ENCODE measurements at places on chromosomes 11 and 22.
A peak's percentile ranks its signal among the peaks of the same experiment; 100 is the strongest.

- DNase-seq: no peak
Measured at GRCh38 chr11:88447281-88447680, 109.7 kb upstream of the CTSC start.

GRCh38 chr11:77351281-77351886 lies 49.9 kb upstream of the GDPD4 start:
- DNase-seq: peak; percentile 51

GRCh38 chr11:118565051-118565450 lies 680 bp downstream of the IFT46 start:
- DNase-seq: peak; percentile 50

- no peak for DNase-seq
Measured at GRCh38 chr11:3133261-3134217, 31.6 kb downstream of the OSBPL5 start.

DNA sequence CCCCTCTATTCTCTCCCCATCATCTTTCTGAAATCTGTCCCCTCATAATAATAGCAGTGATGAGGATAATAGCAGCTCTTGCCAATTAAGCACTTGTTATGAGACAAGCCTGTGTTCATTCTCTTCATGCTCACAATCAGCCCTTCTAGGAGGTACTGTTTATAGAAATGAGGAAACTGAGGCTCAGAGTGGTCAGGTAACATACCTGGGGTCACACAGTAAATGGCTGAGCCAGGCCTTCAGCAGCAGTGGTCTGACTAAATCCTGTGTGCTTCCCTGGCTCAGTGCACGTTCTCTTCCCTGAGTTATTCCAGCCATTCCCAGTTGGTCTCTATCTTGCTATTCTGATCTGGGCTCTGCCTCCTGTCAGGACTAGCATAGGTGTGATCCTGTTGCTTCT lies 3.8 kb upstream of the CNIH2 start:
- DNase-seq: no peak

DNA sequence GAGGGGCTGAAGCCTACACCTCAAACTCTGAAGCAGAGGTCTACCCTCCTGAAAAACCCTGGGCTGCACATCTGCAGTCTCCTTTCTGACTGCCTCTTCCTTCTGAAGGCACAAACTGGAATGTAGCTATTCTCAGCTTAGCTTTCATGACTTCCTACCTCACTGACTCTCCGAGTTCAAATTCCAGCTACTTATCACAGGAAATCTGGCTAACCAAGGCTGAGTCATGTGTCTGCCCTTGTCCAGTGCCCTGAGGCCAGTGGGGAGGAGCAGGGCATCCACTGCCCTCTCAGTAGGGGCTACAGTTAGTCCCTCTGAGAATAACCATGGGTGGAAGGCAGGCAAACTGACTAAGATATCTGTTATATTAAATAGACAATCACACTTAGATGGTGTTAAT lies 29.2 kb downstream of the PDGFD start:
- DNase-seq: peak; percentile 42

DNA sequence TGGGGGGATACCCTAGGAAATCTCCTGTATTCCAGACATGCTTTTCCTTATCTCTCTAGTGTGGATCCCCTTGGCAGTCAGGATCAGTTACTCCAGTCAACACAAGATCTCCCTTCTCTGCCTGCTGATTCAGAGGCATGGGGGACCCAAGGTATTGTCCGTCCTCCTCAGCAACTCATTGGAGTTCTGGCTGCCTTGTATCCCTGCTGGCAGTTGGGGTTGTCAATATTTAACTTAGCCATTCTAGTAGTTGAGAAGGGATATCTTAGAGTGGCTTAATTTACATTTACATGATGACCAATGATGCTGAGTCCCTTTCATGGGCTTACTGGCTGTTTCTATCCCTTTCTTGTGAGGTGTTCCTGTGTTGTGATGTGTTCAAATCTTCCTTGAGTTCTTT lies 74.2 kb downstream of the GRK3 start:
- no peak for DNase-seq

DNA sequence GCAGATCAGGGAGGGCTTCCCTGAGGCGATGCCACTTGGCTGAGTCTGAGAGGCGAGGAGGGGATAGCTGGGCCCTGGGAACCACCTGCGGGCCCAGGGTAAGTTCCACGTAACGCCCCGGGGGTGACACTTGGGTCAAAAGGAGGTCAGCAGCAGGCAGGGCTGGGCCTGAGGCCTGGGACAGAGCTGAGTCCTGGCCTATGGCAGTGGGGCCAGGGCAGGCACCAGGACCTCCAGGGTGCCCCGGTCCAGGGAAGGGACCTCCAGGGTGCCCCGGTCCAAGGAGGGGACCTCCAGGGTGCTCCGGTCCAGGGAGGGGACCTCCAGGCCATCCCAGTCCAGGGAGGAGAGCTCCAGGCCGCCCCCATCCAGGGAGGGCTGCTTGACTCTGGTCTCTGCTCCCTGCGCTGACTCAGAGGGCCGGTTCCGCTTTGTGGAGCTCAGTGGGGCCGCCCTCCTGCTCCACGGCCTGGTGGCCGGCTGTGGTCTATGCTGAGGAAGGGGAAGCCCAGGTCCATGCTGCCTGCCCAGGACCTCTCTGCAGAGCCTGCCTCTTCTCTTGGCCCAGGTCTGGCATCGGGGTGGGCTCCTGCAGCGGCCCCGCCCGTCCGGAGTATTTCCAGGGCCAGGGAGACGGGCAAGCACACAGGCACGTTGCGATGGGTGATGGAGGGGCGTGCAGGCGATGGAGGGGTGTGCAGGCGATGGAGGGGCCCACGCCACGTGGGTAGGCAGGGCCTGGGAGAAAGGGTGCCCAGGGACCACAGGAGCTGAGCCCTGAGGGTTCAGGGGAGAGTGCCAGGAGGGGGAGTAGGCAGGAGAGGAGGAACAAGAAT lies 19.5 kb upstream of the WNT7B start:
- peak; percentile 70 for DNase-seq

DNA sequence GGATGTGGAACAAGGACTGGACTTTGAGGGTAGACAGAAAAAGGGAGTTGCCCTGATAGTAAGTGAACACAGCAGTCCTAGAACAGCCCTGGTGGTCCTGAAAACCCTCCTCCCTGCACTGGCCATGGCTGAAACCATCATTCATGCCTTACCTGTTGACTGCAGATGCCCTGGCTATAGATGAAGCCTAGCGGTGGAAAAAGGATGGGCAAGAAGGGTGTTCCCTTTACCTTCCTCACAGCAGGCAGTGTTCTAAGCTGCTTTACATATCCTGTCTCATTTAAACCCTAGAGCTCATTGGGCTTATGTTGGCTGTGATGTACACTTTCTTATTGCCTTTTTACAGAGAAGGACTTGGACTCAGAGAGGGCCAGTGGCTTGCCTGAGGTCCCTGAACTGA lies 133.6 kb downstream of the C11orf91 start:
- no peak for DNase-seq

DNA sequence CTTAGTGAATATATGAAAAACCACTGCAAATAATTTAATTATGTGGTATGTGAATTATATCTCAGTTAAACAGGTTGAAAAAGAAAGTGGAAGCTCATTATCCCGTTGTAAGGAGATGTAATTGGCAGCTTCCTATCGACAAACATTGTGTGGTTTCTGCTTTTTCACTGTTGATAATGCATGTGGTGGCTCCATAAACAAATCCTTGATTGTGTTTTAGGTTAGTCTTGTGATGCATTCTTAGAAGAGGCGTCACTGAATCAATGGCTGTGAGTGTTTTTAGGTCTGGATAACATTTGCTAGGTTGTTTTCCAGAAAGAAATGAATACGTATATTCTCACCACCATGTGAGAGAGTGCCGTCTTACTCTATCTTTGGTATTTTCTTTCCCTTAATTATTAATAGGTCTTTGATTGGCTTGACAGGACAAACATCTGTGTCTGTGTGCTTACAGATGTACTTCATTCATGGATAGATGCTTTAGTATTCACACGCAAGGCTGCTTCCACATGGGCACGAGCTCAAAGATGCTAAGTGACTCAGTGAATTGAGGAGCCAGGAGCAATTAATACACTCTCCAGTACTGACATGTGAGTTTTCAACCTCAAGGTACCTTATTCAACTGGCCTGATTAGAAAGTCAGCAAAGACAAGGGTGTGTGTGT lies 166.7 kb downstream of the TBC1D22A start:
- DNase-seq: no peak

DNA sequence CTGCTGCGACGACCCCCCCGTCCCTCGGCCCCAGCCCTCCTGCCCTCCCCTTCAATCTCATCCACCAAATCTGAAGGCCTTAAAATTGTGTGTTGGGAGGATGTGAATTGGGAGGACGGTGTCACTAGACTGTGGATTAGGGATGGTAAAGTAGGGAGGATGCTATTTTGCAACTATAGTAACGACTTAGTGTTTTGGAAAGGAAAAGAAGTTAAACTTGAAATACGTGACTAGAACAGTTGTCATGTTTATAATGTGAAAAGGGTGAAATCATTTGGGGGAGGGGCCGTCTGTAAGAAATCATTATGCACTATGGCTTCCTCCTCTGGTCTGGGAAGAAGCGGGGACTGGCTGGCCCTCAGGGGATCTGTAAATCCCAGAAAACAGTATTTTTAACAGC lies 43.4 kb upstream of the NNMT start:
- no peak for DNase-seq

DNA sequence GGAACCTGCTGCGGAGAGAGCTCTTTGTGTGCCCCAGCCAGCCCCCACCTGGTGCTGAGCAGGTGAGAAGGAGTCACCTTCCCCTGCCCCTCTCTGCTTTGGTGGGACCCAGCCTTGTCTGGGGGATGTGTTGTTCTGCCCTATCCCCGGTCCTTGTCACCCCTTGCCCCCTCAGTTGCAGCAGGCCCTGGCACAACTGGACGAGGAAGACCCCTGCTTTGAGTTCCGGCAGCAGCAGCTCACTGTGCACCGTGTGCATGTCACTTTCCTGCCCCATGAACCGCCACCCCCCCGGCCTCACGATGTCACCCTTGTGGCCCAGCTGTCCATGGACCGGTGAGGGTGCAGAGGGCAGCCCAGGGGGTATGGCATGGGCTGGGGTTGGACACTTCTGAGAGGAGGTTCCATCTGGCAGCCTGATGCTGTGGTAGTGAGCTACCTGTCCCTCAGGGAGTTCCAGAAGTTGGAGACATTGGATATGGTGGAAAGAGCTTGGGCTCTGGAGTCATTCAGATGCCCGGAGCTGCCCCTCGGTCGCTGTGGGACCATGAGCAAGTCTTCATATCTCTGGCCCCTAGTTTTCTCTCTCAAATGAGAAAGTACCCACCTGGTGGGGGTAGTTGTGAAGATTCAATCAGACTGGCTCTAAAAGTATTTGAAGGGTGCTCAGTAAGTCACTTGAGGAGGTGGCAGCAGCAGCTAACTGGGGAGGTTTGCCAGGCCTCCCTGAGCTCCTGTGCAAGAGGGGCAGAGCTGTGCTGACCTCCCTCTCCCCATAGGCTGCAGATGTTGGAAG lies 4.3 kb downstream of the LARGE2 start:
- no peak for DNase-seq

DNA sequence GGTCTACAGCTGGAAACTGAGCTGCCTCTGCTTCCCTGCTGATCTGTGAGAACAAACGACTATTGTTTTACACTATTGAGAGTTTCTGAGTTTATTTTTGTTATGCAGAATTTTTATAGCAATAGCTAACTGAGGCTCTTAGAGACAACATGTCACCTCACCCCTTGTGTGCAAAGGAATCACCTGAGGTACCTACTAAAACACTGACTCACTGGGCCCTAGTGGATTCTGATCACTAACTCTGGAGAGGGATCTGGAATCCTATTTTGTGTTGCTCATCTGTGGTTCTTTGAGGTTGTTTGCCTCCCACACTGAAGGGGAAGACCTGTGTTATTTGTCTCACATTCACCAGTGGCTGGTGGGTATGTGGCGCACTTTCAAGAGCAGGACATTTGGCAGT lies 13.4 kb upstream of the B3GAT1 start:
- no peak for DNase-seq

GRCh38 chr22:24486501-24486921 lies 8.6 kb upstream of the UPB1 start:
- peak; percentile 90 for DNase-seq

All from AG10803 (cell line).